LoVo (cell line): ENCODE measurements at places on chromosomes 6 and 20.

DNA sequence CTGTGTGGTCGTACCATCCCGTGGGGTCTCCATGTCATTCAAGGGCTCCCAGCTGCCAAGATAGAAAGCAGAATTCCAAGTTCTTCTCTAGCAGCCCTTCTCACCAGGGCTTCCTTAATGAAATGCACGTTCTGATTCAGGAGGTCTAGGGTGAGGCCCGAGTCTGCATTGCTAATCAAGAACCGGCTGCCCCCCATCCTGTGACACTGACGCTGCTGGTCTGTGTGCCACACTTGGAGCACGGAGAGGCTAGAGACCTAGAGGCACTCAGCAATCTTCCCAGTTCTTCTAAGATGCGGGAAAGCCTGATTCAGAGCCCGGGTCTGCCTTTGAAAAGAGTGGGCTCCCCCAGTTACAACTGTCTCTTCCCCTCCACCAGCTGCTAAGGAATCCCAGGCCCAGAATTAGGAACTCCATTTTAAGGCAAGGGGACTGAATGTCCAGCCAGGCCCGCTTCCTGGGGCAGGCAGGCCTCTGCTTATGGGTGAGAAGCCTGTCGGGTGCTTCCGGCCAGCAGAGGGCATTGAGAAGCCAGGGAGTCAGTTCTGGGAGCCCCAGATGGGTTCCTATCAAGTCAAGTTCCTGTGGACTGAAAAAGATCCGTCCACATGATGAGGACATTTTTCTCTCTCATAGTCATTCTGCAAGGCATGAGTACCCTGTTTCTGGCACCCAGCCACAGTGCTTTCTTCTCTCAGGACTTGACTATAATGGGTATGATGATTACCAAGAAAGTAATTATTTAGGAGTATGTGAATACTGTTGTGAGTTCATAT, 69.8 kb upstream of the RIN2 start:
- DNase-seq, result peak; percentile 52

- no peak for DNase-seq
These were observed 62.2 kb upstream of the KLHL31 start for GRCh38 chr6:53727748-53728147.

GRCh38 chr6:126030045-126030444, 43.7 kb downstream of the TRMT11 start:
- DNase-seq, result no peak

DNA sequence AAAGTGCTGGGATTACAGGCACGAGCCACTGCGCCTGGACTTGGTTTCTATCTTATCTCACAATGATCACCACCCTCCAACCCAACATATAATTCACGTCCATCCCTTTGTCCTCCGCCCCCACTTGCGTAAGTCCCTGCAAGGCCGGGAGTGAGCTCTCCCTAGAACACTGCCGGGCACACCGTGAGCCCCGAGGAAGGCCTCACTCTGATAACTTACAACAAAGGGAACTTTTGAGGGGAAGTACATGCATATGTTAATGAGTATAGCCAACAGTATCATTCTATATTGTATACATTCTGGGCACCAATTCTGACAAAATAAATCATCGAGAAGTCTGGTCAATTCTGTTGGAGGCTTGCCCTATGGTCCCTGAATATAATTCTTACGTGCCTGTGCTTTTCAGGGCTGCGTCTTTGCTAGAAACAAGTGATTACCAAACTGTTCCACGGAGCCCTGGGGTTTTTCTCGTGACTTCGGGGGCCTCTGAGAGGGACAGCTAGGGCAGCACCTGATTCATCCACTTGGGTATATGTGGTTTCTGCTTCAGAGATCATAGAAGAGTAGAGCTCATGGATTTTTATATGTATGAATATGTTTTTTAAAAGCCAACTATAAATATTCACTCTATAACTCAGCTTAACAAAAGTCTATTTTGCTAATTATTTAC, 469.8 kb upstream of the AGPAT4 start:
- no peak for DNase-seq

DNA sequence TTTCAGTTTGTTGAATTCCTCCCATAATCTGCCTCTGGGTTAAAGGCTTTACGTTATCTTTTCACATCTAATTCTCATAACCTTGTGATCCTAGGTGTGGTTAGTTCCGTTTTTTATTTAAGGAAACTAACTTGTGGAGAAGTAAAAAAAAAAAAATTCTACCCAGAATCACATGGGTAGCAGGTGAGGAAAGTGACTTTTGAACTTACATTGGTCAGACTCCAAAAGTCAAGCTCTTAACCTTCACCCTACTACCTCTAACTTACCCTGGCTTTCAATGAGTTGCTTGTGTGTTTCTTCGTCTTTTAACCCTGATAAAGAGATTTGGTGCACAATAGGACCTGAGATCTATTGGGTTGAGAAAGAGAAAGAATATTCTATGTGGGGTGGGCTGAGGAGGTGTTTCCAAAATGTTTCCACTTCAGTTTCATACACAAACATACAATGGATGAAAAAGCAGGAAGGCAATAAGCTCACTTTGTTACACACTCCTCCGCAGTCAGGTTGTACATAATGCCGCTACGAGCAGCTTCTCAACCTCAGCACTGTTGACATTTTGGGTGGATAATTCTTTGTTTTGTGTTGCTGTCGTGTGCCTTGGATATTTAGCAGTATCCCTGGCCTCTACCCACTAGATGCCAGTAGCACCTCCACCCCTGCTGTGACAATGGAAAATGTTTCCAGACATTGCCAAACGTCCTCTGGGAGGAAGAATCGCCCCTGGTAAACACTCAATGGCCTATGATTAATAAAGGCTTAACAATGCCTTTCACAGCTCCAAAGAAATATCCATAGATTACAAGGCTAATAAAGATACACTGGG, 193.0 kb upstream of the ZNF217 start:
- peak; percentile 71 for DNase-seq

DNA sequence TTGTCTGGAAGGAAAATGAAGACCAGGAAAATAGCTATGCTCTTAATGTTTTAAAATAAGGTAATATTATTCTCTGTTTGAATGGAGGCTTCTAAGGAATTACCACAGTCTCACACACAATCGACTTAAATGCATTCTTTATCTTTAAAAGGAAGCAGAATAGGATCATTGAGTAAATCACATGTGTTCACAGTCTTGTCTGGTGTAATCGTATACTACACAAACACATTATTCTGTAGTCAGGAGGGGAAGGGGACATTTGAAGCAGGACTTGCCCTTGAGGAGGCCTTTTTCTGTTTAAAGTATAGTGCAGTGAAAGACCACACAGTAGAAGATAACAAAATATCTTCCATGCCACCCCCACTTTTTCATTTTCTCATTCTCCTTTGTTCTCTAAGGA, 20.6 kb upstream of the REV3L start:
- DNase-seq, result no peak

DNA sequence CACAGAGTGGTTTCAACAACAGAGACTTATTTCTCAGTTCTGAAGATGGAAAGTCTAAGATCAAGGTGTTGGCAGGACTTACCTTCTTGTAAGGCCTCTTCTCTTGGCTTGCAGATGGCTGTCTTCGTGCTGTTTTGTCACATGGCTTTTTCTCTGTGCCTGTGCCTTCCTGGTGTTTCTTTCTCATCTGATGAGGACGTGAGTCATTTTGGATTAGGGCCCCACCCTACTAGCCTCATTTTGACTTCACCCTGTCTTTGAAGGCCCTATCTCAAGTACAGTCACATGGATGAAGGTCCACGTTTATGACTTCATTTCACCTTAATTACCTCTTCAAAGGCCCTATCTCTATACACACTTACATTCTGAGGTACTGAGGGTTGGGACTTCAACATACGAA, 41.4 kb upstream of the LAMA2 start:
- DNase-seq, result peak; percentile 12

GRCh38 chr6:98469141-98469540, 365.2 kb upstream of the POU3F2 start:
- no peak for DNase-seq

DNA sequence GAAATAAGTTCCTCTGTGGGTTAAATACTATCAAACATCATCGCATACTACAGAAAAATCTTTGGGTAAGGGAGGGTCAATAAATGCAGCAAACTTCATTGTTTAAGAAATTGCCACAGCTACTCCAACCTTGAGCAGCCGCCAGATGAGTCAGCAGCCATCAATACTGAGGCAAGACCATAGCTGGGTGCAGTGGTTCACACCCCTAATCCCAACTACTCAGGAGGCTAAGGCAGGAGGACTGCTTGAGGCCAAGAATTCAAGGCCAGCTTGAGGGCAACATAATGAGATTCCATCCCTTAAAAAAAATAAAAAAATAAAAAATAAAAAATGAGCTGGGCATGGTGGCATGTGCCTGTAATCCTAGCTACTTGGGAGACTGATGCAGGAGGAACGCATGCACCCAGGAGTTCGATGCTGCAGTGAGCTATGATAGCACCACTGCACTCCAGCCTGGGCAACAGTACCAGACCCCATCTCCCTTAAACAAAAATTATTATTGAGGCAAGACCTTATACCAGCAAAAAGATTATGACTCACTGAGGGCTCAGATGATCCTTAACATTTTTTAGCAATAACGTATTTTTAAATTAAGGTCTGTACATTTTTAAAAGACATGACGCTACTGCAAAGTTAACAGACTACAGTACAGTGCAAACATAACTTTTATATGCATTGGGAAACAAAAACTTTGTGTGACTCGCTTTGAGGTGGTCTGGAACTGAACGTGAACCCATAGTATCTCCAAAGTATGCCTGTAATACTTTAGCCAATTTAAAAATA, 8.8 kb downstream of the SRPK1 start:
- no peak for DNase-seq

GRCh38 chr6:148835920-148836441, 89.2 kb downstream of the UST start:
- no peak for DNase-seq

GRCh38 chr6:28407401-28407800, 7.9 kb upstream of the ZSCAN12 start:
- DNase-seq, result no peak

DNA sequence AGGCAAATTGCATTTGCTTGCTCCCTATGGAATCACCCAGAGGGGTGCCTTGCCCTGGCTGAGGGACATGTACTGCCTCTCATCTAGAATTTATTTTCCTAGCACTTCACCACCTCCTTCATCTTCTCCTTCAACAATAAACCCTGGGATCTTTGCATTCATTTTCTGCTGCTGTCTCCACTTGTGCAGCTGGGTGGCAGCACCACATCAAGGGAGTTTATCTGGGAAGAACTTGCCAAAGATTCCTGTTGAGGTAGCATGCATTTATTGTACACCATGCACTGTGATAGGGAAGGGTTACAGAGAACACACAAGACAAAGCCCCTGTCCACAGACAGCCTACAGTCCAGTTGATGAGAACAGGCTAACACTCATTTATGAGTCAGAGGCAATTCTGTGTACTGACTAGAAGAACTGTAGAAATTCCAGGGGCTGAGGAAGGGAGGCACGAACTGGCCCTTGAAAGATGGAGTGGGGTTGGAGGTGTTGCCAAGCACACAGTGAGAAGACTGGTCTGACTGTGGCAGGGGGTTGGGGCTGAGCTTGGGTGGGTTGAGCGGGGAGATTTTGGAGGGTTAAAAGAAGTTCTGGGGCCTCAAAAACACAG, 17.5 kb downstream of the C20orf173 start:
- DNase-seq, result peak; percentile 4

GRCh38 chr20:20690676-20691476, 21.6 kb downstream of the RALGAPA2 start:
- no peak for DNase-seq

DNA sequence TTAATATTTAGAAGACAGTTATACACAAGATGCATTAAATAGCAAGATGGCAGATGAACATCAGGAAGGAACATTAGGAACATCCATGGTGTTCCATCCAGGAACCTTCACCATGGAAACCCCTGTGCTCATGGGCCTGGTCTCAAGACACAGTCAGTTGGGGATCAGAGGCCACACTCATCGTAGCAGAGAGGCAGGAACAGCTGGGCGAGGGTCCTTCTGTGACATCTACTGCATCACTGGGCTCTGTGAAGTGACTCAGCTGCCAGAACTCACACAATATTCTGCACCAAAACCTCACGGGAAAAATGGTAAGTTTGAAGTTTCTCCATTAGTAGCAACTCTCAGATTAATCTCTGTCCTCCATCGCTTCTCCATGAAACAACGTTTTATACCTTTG, 356.6 kb downstream of the PREX1 start:
- no peak for DNase-seq

- DNase-seq, result peak; percentile 41
These were observed 29.5 kb downstream of the CDYL start for GRCh38 chr6:4805553-4806336.

- DNase-seq, result peak; percentile 39
These were observed 15.5 kb downstream of the MRPL14 start for GRCh38 chr6:44111434-44112417.

DNA sequence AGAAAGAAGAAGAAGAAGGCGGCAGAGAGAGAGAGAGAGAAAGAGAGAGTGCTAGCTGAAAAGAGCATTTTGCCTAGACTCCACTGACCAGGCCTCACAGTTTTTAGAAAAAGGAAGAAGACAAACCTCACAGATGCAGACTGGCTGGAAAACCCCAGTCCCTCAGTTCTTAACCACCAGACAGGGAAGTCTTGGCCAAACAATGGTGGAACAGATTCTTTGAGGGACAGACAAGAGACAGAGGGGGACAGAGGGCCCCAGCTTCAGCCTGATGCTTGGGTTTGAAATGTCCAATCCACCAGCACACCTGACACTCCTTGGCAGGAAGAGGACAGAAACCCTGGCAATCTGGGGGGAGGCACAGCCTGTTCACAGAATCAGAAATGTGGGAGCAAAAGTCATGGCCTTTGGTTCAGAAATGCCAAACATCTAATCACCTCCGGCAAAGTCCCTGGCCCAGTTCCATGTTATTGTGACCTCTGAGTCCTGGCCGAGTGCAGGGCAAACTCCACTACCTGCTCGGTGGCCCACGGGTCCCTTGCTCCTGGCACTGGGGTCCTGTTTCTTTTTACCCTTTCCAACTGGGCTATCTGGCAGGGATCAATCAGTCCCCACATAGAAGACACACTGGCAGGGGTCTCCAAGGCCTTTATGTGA, 235.2 kb downstream of the LY86 start:
- DNase-seq, result no peak

- no peak for DNase-seq
These were observed 1.2 kb downstream of the RPS21 start for GRCh38 chr20:62387933-62388635.

DNA sequence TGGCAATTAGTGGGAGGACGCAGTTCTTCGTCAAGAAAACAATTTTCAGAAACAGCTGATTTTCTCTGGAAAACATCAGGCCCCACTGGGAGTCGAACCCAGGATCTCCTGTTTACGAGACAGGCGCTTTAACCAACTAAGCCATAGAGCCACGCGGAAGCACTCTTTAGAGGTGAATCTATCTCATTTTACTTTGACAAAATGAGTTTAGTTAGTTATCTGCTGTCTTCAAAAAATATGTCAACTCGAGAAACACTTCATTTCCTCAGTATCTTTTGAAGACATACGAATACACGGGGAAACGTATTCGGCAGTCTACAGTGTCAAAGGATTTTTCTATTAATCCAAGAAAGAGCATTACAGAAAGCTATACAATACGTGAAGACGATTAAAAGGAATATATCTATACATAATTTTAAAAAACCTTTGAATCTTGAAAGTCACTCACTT, 26.7 kb downstream of the GPX6 start:
- DNase-seq, result no peak

GRCh38 chr6:157229132-157229618, 94.1 kb downstream of the TMEM242 start:
- DNase-seq, result no peak

GRCh38 chr6:3457710-3458602, 1.1 kb upstream of the SLC22A23 start:
- peak; percentile 29 for DNase-seq

GRCh38 chr6:10580570-10580969, 59.4 kb downstream of the GCNT2 start:
- DNase-seq, result no peak
